ENCODE measurements at places on chromosomes 1 and 21.

- DNase-seq = no peak
These were observed 55.5 kb downstream of the MPZL1 start for GRCh38 chr1:167777269-167777650.

- DNase-seq = no peak
These were observed 35.1 kb upstream of the EYA3 start for GRCh38 chr1:28123461-28123961.

- no peak for DNase-seq
These were observed 26.4 kb upstream of the ARHGEF10L start for GRCh38 chr1:17513131-17513530.

DNA sequence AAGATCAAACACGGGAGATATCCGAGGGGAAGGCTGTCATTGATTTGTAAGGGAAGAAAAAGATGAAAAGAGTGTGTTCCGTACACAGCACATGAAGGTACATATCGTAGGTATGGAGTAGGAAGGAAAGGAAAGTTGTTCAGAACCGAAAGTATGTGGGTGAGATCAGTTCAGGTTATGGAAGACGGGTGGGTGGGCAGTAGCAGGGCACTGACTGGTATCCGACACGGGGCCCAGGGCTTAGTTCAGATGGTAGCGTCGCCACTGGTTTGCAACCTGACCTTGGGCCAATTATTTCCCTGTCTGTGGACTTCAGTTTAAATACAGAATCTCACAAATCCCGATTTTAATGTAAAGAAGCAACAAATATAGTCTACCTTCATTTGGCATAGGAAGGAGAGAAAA is 27.8 kb upstream of the A3GALT2 start:
- DNase-seq = no peak

DNA sequence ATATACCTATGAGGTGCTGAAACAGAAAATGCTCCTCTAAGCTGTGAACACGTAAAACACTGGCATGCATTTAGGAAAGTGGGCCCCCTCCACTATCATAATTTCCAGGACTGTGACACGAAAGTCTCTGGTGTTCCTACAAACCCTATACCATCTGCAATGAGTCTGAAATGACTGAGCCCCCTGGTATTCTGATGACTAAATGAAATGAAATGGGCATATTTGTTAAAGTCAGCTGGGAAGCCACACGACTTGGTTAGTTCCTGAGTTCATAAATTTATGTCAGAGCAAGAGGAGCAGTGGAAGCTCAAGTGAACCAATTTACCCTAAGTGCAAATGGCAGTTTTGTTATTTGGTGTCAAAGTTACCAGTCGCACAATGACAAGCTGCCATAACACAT is 182.3 kb downstream of the KCTD3 start:
- no peak for DNase-seq

DNA sequence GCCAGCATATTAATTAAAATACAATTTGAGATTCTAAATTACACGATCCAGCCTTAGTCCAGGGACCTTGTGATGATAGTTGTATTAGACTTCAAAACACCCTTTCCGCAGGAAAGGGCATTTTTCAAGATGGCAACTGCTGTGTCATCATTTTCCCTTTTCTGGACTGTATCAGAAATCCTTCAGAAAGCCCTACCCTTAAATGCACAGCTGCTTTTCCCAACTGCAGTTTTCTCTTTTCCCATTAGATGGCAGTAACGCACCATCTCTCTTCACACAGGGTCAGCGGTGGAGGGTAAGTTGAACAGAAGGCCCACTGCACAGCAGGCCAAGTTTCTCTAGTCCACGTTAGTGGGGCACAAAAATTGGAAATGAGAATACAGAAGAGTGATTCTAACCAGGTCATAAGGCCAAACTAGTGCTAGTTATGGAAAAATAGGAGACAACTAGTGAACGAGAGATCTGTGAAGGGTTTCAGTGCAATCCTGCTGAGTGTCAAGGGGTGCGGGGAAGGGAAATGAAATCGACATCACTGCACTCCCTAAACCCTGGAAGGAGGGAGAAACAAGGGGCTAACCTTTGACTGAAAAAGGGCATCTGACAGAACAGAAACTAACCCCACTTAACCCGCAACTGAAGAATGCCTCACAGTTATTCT is 22.1 kb upstream of the TDRD10 start:
- peak; percentile 34 for DNase-seq

- no peak for DNase-seq
These were observed 210.9 kb downstream of the KAZN start for GRCh38 chr1:14809191-14809981.

DNA sequence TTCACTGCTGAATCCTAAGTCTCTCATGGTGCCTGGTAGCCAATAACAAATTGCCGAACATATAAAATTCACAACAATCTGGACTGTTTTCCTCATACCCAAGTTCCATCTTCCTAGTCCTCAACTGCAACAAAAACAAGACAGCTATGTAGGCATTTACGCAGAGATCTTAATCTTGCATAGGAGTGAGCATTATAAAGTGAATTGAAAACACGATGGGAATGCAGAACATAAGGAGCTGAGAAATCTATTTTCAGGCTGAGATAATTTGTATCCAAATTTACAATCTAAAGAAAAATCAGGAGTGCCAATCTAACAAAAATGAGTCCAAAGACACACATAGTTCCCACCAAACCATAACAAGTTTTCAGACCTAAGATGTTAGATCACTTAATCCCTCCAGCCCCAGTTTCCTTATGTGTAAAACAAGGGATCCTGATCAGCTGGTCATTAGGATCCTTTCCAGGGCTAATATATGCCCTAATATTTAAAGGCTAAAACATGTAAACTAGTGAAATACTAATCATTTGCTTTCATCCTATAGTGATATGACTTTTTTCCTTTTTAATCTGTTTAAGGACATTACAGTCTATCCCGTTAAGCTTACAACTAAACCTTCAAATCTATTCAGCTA is 1.9 kb downstream of the SLC16A1 start:
- DNase-seq = no peak

- DNase-seq = no peak
These were observed 211.5 kb downstream of the KCNJ6 start for GRCh38 chr21:37704751-37705150.

DNA sequence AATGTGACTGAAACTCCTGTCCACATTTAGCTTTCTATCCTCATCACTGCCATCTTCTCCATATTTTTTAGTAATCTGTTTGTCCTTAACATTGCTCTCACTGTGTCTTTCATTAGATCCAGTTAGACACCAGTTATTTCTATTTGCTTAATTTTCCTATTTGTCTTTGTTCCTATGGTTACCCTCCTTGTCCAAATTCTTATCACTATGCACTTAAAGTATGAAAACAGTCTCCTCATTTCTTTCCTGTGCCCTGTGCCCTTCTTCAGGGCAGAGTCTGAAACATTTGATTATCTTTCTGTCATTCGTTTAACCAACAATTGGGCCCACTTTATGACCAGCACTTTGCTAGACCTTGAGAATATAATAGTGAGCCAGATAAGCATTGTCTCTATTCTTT is 64.2 kb downstream of the SLC30A7 start:
- DNase-seq = no peak

GRCh38 chr1:12508849-12509248 is 109.2 kb downstream of the DHRS3 start:
- DNase-seq = no peak

GRCh38 chr1:17605582-17606344 is 66.3 kb downstream of the ARHGEF10L start:
- DNase-seq = no peak

DNA sequence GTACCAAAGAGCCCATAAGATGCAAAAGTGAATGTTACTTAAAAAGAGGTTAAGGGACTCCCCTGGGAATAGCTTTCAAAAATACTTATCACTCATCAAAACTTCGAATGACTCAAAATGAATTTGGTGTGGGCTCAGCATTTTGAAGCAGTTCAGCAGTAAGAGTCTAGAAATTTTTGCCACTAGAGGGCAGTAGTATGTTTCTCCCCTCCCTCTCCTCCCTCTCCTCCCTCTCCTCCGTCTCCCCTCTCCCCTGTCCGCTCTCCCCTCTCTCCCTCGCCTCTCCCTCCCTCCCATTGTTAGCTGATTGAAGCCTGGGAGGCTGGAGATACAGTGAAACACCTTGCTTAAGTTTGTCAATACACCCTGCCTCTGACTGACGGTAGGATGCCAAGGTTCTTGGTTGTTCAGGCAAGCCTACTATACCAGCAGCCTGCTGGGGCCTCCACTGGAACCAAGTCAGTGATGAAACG is 70.8 kb upstream of the TENT5C start:
- no peak for DNase-seq

DNA sequence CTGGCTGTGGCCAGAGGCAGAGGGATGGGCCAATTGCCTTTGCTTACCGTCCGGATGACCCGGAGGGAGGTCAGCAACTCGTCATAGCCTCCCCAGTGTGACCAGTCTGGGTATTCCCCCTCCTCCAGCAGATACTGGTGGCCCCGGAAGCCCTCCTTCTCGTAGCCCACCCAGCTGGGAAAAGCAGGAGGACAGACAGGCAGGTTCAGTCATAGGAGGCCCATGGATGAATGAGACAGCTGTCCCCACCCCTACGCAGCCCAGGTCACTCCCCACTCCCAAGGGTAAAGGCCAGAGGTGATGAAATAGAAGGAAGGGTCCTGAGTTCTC is 16.8 kb downstream of the CRYBG2 start:
- no peak for DNase-seq

GRCh38 chr1:46301808-46302640 is 1.4 kb downstream of the LRRC41 start:
- DNase-seq = peak; percentile 51

Data from nucleus accumbens (tissue), 56 donors.